Caco-2 (cell line): ENCODE measurements at places on chromosomes 7 and 10. TPM values are rescaled to one million over a fixed set of nuclear protein-coding genes. Genes with fewer than 3 reads are reported as not detected.

DNA sequence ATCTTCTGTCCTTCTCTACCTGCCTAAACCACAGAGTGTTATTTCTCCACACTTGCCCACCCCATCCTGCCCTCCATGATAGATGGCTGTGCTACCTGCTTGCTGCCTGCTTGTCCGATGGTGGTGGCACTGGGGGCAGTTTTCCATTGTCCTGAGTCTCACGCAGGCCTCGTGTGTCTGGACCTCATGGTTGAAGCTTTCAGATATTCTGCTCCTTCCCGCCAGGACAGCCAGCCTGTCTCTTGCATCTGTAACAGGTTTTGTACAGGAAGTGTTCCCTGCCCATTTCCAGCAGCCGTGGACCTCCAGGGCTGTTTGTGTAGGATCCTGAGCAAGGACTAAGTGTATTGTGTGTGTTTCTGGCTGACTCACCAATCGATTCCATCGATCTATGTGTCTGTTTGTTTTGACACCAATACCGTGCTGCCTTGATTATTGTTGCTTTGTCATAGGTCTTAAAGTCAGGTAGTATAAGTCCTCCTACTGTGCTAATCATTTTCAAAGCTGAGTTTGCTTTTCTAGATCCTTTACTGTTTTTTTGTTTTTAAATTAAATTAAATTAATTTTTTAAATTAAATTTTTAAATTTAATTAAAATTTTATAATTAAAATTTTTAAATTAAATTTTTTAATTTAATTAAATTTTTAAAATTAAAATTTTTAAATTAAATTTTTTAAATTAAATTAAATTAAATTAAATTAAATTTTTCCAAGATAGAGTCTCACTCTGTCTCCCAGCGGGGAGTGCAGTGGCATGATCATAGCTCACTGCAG, 8.5 kb downstream of the IL15RA start:
- H3K4me1 ChIP-seq, result peaks cover 11% of the 10 kb centered on the region; the same call in 1 of the 2 replicates
- no peaks in the 10 kb centered on the region for H3K27me3 ChIP-seq
- H3K27ac ChIP-seq, result no peak overlapping the region
- no peak overlapping the region for H3K4me3 ChIP-seq
- no peaks in the 10 kb centered on the region for H3K36me3 ChIP-seq

GRCh38 chr7:111012799-111013675, 77.9 kb upstream of the LRRN3 start:
- no peak for DNase-seq
- no peak overlapping the region for H3K27ac ChIP-seq
- no peaks in the 10 kb centered on the region for H3K27me3 ChIP-seq

DNA sequence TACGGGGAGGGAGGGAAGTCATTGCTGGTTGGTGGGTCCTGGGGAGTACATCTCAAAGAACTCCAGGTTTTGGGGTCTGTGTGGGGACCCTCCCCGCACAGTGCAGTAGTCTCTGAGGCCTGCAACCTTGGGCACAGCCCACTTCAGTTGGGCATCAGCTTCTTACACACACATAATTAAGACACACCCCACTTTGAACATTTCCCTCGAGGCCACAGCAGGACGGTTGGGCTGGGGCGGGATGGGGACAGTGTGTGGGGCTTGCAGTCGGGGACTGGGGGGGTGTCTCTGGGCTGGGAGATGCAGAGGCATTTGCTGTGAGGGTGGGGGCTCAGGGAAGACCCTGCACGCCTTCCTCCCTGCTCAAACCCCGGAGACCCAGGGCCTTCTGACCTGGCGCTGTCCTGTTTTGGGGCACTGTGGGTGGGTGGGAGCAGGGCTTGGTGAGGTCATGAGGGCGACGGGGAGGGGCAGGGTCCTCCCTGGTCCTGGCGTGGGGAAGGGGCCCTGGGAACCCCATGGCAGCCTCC, 1.3 kb downstream of the LFNG start:
- H3K4me3 ChIP-seq, result peak overlapping the region; percentile 56
- peaks cover 51% of the 10 kb centered on the region for H3K4me1 ChIP-seq
- no peaks in the 10 kb centered on the region for H3K27me3 ChIP-seq

KCP gene
- 0.23 and 0.50 TPM in 2 replicates for total RNA-seq

DNA sequence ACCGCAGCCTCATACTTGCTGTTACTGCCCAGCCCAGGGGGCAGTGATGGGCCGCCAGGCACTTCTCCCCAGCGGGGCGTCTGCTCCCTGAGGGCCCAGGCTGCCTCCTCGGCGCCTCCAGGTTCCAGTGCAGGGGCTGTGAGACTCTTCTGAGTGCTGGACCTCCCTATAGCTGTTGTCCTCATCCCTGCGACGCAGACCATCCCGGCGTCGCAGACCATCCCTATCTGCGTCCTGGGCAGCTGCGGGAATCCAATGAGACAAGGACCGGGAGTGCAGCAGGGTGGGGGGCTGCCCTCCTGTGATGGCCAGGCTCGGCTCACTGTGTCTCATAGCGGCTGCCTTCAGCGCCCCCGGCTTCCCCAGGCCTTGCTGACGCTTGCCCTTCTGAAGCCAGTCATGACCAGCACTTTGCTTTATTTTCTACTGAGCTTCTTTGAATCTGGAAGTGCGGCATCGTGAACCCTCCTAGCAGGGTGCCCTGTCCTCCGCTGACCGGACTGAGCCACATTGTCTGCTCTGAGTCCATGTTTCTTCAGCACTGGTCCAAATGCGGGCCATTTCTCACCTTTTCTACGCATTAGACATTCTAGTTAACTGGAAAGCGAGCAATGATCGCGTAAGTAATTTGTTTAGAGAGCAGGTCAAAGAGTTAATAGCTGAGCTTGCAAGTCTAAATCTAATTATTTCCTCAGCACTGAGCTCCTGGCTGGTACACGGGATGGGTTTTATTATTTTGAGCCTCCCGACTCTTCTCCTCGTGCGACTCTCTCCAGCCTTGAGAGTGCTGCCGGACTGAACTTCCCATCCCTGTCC, 339.5 kb downstream of the WDR37 start:
- no peak overlapping the region for H3K4me3 ChIP-seq
- H3K4me1 ChIP-seq, result peaks cover 18% of the 10 kb centered on the region
- no peak overlapping the region for H3K27ac ChIP-seq
- H3K27me3 ChIP-seq, result no peaks in the 10 kb centered on the region
- no peaks in the 10 kb centered on the region for H3K36me3 ChIP-seq

DNA sequence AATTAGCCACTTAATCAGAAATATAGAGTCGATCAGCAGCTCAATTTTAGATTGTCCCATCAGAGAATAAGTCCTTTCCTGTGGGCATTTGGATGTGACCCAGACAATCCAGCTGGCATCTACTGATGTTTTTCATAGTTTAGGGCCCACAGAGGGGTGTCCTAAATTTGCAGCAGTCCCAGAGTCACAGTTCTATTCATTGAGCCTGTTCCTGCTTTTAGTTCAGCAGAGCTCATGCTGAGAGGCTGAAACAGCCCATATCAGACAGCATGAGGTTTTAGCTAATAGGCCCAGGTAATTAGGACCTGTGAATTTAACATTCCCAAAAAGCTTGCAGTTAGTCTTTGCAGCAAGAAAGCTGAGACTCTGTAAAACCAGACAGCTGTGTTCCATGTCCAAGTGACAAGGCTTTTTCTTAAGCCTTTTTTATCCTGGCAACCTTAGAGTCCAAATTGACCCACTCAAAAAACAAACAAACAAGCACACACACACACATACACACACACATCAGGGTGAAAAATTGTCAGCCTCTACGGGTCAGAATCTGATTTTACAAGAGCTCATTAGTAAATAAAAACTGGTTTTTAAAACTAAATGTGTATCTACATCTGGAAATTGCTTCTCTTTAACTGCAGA, 33.7 kb downstream of the ANKIB1 start:
- no peaks in the 10 kb centered on the region for H3K27me3 ChIP-seq
- no peak overlapping the region for H3K4me3 ChIP-seq
- no peak overlapping the region for H3K27ac ChIP-seq
- H3K36me3 ChIP-seq, result 0 out of 2 replicates have a peak, but pooled peaks cover 2% of the 10 kb centered on the region

- peaks cover 20% of the 10 kb centered on the region for H3K4me1 ChIP-seq
- DNase-seq, result no peak
- H3K4me3 ChIP-seq, result no peak overlapping the region
These were observed 866.4 kb downstream of the LRMDA start for GRCh38 chr10:76297780-76298281.

DNA sequence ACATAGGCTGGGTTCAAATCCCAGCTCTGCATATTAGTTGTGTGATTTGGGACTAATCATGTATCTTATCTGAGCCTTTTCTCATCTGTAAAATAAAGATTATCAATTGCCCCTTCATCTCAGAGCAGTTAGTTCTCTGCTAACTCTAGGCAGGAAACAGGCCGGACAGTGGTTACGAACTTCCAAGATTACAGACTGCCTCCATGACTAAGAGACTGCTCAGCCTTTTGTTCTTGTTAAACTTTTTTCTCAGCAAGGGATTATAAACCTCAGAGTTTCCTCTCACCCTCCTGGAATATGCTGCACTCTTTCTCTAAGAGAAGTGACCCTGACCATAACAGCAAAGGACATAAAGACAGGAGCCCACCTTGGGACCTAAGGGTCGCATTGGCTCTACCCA, 52.5 kb upstream of the NFKB2 start:
- H3K27me3 ChIP-seq, result no peaks in the 10 kb centered on the region
- no peak for DNase-seq

DNA sequence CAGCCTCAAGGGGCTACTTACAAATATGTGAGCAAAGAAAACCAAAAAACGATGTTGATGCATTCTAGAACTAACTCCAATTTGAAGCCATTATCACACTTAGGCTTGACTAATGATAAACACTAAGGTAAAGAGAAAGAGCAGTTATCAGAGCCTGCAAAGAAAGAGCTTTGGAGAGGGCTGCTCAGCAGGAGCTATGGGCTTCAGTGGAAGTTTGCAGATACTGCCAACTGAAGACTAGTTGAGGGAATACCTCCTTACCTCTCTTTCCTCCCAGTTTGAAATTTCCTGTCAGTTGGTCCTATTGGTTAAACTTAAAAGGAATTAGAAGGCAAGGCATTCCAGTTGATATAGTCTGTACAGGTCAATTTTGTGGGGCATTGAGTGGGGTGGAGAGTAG, 498.1 kb upstream of the POT1 start:
- no peaks in the 10 kb centered on the region for H3K27me3 ChIP-seq
- no peaks in the 10 kb centered on the region for H3K36me3 ChIP-seq
- H3K4me1 ChIP-seq, result no peaks in the 10 kb centered on the region
- no peak overlapping the region for H3K27ac ChIP-seq

- H3K4me3 ChIP-seq, result no peak overlapping the region
- DNase-seq, result no peak
- no peaks in the 10 kb centered on the region for H3K36me3 ChIP-seq
- H3K27ac ChIP-seq, result no peak overlapping the region
- H3K27me3 ChIP-seq, result no peaks in the 10 kb centered on the region
These were observed 123.0 kb downstream of the SH2D4B start for GRCh38 chr10:80660736-80661135.

GRCh38 chr7:101875283-101875846, 57.9 kb downstream of the CUX1 start:
- no peaks in the 10 kb centered on the region; the same call in 1 of the 2 replicates for H3K36me3 ChIP-seq
- H3K4me3 ChIP-seq, result no peak overlapping the region
- peak overlapping the region; percentile 59 for H3K27ac ChIP-seq
- peaks cover 33% of the 10 kb centered on the region for H3K4me1 ChIP-seq
- no peak for DNase-seq
- no peaks in the 10 kb centered on the region for H3K27me3 ChIP-seq

LIPN gene
- total RNA-seq, result not detected in 2 replicates

DNA sequence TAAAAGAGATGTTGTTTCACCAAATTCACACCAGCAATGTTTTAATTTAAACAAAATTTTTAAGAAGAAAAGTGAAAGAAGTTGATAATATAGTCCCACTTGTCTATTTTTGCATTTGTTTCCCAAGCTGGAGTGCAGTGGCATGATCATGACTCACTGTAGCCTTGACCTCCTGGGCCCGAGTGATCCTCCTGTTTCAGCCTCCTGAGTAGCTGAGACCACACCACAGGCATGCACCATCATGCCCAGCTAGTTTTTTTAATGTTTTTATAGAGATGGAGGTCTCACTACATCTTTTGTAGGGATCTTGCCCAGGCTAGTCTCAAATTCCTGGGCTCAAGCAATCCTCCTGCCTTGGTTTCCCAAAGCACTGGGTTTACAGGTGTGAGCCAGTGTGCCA, 14.1 kb upstream of the NDUFA5 start:
- H3K36me3 ChIP-seq, result no peaks in the 10 kb centered on the region
- no peak for DNase-seq
- no peaks in the 10 kb centered on the region for H3K4me1 ChIP-seq
- no peak overlapping the region for H3K4me3 ChIP-seq

OPN1SW gene
- not detected in 2 replicates for total RNA-seq

GRCh38 chr10:73756183-73756582, 12.0 kb downstream of the SEC24C start:
- peaks cover 12% of the 10 kb centered on the region for H3K4me1 ChIP-seq
- no peaks in the 10 kb centered on the region for H3K27me3 ChIP-seq
- H3K27ac ChIP-seq, result no peak overlapping the region
